Stimulated activated CD4-positive, alpha-beta T cell treated with anti-CD3 and anti-CD28 coated beads, Interleukin-2, amount 100 ng/mL, for 24 hours (primary cell): ENCODE measurements at places on chromosomes 6 and 20.

- no peak for DNase-seq
Measured at GRCh38 chr6:102853249-102853955, 1459.9 kb downstream of the GRIK2 start.

DNA sequence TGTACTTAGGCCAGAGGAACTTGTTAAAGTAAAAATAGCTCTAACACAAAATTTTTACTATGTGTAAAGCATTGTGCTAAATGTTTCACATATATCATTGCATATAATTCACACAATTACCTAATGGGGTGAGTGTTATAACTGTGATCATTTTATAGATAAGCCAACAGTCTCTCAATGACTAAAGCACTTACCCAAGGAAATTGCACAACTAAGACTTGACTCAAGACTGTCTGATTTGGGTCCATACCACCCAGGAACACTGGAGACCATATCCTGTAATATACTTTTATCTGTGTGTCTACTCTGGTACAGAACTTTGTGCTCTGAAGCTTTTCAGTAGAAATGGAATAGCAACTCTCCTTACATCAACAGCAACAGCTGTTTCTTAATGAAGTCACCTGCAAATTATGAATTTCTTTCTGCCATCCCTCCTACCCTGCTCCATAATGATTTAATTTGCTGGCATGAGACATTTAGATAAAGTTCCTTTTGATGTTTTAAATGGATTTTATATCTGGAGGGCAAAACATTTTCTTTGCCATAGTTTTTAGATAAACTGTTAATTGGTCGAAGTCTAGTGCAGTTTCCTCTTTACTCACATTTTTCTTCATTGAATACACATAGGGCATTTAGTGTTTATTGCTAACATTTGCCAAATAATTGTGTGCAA, 47.5 kb downstream of the TSPYL4 start:
- no peak for DNase-seq

DNA sequence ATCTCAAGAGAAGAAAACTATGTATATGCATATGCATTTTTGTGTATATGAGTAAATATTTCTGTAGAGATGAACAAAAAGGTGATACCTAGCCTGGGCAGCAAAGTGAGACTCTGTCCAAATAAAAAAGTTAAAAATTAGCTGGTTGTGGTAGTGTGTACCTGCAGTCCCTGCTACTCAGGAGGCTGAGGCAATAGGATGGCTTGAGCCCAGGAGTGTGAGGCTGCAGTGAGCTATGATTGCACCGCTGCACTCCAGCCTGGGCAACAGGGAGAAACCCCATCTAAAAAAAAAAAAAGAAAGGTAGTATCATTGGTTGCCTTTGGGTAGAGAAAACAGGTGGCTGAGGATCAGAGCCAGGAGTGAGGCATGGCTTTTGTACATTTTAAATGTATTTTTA, 50.9 kb downstream of the KLHL31 start:
- DNase-seq: no peak

GRCh38 chr20:46739431-46740213, 30.2 kb downstream of the SLC2A10 start:
- no peak for DNase-seq

DNA sequence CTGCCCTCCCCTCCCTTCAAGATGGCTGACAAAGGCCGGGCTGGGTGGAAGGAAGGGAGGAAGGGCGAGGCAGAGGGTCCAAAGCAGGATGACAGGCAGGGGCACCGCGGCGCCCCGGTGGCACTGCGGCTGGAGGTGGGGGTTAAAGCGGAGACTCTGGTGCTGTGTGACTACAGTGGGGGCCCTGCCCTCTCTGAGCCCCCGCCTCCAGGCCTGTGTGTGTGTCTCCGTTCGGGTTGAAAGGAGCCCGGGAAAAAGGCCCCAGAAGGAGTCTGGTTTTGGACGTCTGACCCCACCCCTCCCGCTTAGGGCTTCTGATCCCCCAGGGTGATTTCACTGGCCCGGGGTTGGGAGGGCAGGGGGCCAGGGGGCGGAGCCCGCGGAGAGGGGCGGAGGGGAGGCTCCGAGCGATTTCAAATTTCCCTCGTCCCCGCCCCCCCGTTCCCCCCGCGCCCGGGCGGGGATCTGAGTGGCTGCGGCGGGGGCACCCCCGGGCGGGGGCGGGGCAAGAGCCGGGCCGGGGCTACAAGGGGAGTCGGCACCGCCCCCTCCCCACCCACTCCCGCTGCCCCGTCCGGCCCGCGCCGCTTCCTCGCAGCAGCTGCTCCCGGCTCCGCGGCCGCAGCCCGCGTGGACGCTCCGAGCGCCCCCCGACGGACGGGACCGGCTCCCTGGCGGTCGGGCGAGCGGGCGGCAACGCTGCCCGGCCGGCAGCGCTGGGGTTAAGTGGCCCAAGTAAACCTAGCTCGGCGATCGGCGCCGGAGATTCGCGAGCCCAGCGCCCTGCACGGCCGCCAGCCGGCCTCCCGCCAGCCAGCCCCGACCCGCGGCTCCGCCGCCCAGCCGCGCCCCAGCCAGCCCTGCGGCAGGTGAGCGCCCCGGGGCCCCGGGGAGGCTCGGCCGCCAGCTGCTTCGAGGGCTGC, at the start of gene DNMT3B:
Gene DNMT3B (plus strand): TSS at position 555 of the 923 bp plus-strand sequence. CDS start 17,939 bp downstream, outside the sequence.
- peak; percentile 78 for DNase-seq
